ENCODE measurements at places on chromosomes 3 and 15.

GRCh38 chr3:178169421-178169820 lies 366.8 kb upstream of the KCNMB2 start:
- no peak for DNase-seq

DNA sequence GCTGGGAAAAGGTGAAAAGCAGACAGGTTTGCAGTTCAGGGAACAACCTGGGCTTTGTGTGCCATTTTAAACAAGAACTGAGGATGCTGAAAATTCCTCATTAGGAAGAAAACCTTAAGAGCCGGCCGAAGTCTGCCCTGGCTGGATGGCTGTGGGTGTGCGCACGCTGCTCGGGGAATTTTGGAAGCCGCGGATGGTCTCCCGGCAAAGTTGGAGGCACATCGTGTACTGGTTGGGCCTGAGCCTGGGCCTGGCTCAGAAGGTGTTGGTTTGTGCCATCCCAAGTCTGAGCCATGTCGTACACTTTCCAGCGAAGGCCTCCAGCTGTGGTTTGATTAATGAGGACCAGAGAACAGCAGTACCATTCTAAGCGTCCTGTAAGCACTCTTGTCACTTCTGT lies 188.2 kb downstream of the ATP10A start:
- DNase-seq: peak; percentile 61

GRCh38 chr3:72487946-72488737 lies 360.1 kb downstream of the SHQ1 start:
- no peak for DNase-seq

- no peak for DNase-seq
Measured at GRCh38 chr3:55854494-55854893, 367.4 kb upstream of the WNT5A start.
